ENCODE measurements at places on chromosomes 13 and 19.

GRCh38 chr19:4613254-4613751 is 26.0 kb upstream of the TNFAIP8L1 start:
- no peak for DNase-seq

DNA sequence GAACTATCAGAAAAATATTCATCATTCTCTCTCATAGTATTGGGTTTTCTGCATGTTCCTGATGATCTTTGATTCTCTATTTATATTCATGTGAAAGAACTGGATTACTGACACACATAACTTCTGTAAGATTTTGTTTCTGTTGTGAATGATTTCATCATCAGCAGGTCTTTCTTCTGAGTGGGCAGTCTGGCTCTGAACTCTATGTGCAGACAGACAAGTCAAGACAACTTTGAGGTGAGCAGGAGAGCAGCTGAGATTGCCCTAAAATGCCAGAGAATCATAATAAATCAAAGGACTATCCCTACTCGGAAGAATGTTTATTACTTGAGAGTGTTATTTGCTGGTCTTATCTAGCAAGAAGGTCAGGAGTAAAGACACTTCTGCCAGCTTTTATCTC is 652.1 kb upstream of the GPC6 start:
- DNase-seq: no peak

- DNase-seq: no peak
Measured at GRCh38 chr19:27765397-27765796, 1447.6 kb downstream of the UQCRFS1 start.

GRCh38 chr13:106440866-106441265 is 94.6 kb downstream of the EFNB2 start:
- no peak for DNase-seq

DNA sequence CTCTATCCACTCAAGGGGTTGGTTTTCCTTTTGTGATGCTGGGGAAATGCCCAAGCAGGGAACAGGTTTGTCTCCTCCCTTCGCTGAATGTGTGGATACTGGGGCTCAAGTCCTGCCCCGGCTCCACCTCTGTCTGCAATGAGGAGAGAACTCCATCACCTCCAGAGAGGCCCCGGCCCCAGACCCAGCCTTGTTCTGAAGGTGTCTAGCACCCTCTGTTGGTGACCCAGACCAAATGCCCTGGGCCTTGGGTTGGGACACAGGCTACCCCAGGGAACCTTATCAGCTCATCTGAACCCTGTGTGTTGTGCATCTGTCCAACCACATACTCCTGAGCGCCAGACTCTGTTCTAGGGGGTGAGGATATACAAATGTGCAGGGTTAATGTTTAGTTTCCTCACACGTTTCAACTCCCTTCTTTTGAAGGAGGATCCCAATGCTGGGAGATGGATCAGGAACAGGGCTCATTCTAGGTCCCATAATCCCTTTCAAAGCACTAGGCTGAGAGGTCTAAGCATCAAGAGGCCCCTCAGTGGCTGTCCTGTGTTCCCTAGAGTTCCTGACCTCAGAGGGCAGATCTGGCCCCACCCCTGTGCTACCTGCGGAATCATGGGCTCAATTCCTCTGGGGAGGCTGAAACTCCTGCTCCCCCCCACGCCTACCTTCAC is 112.5 kb upstream of the SLC7A1 start:
- DNase-seq: peak; percentile 43

- no peak for DNase-seq
Measured at GRCh38 chr13:33284916-33285315, 639 bp downstream of the STARD13 start.

- no peak for DNase-seq
Measured at GRCh38 chr13:44620057-44620456, 43.9 kb upstream of the TSC22D1 start.

- DNase-seq: no peak
Measured at GRCh38 chr19:56759531-56759930, 81.0 kb downstream of the PEG3 start.

DNA sequence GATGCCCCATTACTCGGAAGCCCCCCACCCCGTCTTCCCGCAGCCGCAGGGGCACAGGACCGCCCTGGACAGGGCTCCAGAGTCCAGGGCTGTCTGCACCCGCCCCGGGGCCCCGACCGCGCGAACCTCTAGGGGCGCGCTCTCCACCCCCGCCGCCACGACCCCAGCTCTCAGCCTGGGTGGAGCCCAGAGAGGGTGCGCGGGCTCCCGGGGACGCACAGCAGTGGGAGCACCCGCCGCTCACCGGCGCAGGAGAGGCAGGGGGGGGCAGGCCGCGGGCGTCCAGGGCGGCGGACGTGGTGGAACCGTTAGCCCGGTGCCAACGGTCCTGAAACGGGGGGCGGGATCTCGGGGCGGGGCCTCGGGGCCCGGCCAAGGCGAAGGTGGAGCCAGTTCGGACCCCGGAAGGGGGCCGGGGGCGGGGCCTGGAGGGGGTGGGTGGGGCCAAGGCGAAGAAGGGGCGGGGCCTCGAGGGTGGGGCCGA is at the start of gene ATP8B3:
Gene ATP8B3 (minus strand): TSS at position 335 of the 484 bp plus-strand sequence. CDS start 540 bp downstream, outside the sequence.
- DNase-seq: peak; percentile 90

DNA sequence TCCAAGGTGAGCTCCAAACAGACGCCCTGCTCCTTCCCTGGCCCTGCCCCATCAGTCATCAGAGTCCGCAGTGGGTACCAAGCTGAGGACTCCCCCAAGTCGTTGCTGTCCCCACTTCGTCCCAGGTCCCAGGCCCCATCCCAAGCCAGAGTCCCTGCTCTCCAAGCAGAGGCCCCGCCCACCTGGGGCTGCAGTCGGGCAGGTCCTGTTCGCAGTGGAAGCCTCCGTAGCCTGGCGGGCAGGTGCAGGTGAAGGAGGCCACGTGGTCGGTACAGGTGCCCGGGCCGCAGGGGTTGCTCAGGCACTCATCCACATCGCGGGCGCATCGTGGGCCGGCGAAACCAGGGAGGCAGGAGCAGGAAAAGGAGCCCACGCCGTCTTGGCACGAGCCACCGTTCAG is 19.4 kb downstream of the NOTCH3 start:
- no peak for DNase-seq

DNA sequence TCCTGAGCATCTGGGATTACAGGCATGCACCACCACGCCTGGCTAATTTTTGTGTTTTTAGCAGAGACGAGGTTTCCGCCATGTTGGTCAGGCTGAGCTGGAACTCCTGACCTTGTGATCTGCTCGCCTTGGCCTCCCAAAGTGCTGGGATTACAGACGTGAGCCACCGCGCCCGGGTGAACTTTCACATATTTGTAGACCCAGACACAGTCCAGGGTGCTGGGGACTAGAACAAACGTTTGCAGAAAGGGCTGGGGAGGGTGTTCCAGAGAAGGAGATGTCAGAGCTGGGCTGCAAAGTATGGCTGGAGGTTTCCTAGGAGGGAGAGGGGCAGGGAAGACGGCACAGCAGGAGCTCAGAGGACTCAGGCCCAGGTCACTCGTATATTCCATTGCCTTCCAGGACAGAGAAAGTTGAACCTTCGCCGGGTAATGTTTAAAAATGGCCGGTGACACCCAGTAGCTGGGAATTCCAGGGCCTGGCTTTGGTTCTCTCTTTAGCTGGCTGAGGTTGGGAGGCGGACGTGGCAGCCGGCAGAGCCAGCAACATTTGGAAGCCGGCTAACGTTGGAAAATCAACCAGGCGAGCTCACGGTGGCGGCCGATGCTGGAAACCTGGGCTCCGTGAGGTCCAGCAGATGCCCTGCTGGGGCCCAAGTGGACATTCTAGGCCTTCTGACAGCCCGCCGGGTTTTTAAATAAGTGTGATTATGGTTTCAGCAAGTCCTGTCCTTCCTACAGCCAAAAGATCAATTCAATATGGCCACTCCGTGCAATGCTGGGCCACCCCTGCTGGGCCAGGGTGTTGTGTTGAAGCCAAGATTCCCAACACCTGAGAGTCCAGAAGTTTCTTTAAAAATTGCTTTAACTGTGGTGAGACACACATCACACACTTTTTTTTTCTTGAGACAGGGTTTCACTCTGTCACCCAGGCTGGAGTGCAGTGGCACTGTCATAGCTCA is 41.5 kb downstream of the NFIC start:
- no peak for DNase-seq

Measured in activated CD4-positive, alpha-beta memory T cell treated with anti-CD3 and anti-CD28 coated beads, Interleukin-2, amount 10 ng/mL, durations not matched to agents 7 days and 5 days (primary cell).